ENCODE measurements at places on chromosomes 5 and 9.

GRCh38 chr5:32541241-32541640, 44.1 kb upstream of the SUB1 start:
- no peak for DNase-seq

GRCh38 chr5:150700246-150700593, 642 bp downstream of the RBM22 start:
- DNase-seq, result no peak

DNA sequence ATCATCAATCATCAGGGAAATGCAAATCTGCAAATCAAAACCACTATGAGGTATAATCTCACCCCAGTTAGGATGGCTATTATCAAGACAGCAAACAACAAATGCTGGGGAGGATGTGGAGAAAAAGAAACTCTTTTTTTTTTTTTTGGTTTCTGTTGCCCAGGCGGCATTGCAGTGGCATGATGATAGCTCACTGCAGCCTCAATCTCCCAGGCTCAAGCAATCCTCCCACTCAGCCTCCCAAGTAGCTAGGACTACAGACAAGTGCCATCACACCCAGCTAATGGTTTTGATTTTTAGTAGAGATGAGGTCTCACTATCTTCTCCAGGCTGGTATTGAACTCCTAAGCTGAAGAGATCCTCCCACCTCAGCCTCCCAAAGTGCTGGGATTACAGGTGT, 5.4 kb upstream of the CNTRL start:
- no peak for DNase-seq

DNA sequence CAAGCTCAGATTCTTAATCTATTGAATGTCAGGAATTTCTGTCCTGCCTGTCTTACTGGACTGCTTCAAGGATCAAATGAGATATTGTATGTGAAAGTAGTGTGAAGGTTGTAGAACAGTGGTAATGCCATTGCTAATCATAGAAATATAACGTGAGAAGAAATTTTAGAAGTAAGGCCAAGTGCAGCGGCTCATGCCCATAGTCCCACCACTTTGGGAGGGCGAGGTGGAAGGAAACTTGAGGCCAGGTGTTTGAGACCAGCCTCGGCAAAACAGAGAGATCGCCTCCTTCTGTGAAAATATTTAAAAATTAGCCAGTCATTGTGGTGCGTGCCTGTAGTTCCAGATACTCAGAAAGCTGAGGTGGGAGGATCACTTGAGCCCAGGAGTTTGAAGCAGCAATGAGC, 5.1 kb upstream of the HSPA5 start:
- no peak for DNase-seq

GRCh38 chr9:35227284-35227683, 65.5 kb downstream of the UNC13B start:
- no peak for DNase-seq

DNA sequence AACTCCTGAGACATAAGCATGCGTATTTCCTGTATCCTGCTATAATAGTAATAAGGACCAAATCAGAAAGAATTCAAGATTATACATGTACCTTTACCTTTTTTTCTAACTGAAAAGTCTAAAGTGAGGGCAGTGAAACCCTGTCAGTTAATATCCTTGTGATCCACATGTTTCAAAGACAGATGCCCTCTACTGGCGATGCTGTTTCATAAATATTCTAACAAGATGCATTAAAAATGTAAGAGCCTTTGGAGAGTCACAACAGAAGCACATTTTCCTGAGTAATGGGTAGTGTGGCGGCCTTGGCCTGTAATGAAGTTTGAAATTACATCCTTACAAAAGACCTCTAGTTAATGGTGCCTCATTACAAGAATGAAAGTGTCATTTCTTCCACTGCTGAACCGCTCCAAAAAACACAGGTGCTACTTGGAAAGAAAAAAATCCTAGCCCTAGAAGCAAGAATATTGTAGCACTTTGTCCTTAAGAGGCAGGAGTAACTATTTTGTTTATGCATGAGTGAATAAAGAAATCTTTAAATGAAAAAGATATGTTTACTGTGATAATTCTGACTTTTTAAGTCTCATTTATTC, 232.6 kb downstream of the EPB41L4A start:
- no peak for DNase-seq

DNA sequence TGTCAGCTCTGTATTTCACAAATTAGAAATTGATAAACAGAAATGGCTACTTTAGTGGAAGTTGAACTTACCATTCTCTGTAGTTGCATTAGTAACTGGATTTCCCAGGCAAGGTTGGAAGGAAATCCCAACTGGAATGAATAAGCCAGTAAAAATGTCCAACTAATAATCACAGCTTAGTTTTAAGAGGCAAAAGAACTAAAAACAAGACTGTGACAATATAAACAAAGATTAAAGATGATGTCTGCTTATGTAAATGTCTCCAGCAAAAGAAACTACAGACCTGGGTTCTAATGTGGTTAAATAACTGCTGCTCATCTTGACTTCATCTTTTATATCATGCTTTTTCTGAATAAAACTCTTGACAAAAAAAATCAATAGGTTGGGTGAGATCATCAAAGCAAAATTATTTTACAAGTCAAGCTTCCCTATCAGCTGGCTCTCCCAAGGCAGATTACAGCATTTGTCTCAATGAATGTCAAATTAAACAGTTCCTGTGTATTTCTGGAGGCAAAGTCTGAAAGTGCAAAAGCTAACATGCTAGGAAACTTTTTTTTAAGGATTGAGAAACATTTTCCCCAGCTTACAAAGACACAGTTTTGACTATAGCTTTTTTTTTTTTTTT, 62.3 kb upstream of the HMHB1 start:
- no peak for DNase-seq

DNA sequence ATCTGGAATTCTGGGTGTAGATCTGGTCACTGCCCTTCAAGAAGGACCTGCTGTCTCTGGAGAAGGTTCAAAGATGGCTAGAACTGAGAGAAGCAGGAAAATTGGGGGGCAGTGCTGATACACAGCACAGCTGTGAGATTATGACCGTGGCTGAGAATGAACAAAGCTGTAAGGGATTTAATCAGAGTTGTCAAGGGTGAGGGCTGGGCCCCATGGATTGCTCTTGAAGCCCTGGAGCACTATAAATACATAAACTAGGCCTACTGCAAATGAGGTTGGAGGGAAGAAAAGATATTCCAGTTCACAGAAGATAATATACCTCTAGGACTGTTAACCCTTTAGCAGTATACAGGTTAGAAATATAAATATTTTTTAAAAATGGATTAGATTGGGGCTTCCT, 86.3 kb upstream of the KLF9 start:
- DNase-seq, result no peak

- DNase-seq, result no peak
These were observed 30.5 kb upstream of the LRRC70 start for GRCh38 chr5:62547945-62548630.

DNA sequence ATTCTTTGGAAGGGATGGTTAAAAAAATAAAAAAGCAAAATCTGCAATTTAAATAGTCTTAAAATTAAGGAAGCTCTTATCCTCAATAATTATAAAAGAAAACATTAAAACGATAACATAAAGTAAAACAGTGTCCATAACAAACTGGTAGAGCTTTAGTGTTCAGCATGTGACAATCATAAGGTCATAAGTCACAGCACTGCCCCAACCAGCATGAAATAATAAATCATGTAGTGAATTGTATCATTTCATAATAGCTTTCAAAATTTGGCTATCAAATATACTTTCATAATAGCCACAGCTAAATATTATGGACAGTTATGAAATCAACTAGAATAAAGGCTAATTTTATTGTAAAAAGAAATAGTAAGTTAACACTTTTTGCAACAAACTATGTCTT, 10.0 kb downstream of the NR3C1 start:
- DNase-seq, result no peak

DNA sequence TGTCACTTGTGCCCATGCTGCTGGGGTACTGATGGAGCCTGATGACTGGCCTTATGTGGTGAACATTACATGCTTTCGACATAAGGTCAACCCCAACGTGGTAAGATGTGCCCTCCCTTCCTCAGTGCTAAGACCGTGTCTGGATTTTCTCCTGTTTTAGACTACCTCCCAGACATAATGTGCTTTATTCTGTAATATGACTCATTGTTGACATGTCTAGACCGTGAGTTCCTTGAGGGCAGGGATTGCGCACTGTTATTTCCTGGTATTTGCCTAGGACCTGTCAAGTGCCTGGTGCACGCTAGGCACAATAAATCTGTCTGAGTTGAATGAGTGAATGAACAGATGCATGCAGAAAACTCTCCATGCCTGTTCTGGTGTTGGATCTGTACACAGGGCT, 346.0 kb downstream of the KDM4C start:
- DNase-seq, result no peak

DNA sequence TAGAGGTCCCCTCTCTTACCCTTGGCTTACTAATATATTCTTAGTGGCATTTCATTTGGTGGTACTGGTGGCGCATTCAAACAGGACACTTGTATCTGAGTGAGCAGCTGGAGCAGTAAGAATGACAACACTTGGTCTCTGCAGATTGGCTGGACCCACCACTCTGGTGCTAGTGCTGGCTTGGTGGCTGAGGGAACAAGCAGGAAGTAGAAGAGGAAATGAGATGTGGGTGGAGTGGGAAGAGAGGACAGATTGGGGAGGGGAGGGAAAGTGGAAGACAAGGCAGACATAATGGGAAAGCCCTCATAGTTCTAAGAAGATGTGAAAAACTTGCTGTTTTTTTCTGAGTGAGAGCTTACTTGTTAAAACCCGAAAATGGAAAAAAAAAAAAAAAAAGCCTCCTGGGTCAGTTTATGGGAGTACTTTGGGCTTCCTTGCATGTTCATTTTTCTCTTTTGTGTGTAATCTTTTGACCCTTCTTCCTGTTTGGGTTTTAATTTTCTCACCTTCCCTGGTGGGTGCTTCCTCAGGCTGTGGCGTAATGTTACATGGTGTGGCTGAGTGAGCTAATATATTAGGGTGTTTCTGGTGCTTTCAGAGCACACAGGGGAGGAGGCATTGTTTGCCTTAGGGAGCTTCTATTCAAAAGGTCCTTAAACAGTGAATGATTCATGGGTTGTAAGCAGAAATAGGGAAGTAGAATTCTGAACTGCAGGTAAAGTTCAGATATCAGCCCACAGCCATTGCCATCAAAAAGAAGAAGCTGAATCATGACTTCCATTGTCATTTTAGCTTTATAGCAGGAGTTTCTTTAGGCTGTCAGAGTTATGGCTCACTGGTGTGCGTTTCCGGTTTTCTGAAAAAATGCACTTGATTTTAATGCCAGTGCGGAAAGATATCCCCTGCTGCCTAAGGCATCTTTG, 52.3 kb downstream of the TLE4 start:
- DNase-seq, result no peak

- no peak for DNase-seq
These were observed 73.7 kb downstream of the FEM1C start for GRCh38 chr5:115470921-115471320.

All from stimulated activated CD8-positive, alpha-beta memory T cell treated with anti-CD3 and anti-CD28 coated beads, Interleukin-4, amount 100 ng/mL, for 1 hour (primary cell).